Stimulated activated CD8-positive, alpha-beta memory T cell treated with anti-CD3 and anti-CD28 coated beads, Interleukin-4, amount 100 ng/mL, for 4 hours (primary cell): ENCODE measurements at places on chromosomes 4 and X.
A peak's percentile ranks its signal among the peaks of the same experiment; 100 is the strongest.

- DNase-seq, result no peak
Observed at GRCh38 chrX:132270699-132271098, 51.5 kb upstream of the RAP2C start.

DNA sequence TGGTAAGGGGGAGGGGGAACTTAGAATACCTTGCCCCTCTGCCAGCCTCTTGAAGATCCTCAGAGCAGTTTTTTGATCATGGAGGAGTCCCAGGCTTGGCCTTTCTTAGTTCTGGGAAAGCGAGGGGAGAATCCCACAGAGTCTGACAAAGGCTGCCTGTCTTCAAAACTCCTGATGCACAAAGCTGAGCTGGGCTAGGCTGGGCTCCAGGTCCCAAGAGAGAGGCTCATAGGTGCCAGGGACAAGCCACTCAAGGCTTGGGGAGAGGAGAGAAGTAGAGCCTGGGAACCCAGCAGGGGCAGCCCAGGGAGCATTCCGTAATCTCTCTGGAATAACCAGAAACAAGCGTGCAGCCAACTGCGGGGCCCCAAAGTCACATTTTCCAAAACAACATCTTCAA lies 37.0 kb upstream of the MTM1 start:
- no peak for DNase-seq

DNA sequence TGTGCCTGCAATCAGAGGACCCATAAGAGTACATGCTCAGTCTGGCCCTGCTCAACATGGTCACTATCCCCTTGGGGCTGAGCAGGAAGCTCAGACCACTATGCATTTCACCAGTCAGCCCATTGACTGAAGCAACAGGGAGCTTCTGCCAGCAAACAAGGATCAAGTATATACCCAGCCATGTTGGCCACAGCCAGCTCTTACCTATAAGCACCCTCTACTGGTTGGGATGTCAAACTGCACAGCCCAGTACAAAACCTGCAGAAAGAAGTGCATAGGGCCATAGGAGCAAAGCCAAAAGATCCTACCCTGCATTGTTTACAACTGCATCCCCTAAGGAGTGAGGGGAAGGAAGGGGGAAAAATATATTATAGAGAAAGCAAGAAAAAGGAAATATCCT lies 214.4 kb upstream of the CPEB2 start:
- DNase-seq, result no peak

DNA sequence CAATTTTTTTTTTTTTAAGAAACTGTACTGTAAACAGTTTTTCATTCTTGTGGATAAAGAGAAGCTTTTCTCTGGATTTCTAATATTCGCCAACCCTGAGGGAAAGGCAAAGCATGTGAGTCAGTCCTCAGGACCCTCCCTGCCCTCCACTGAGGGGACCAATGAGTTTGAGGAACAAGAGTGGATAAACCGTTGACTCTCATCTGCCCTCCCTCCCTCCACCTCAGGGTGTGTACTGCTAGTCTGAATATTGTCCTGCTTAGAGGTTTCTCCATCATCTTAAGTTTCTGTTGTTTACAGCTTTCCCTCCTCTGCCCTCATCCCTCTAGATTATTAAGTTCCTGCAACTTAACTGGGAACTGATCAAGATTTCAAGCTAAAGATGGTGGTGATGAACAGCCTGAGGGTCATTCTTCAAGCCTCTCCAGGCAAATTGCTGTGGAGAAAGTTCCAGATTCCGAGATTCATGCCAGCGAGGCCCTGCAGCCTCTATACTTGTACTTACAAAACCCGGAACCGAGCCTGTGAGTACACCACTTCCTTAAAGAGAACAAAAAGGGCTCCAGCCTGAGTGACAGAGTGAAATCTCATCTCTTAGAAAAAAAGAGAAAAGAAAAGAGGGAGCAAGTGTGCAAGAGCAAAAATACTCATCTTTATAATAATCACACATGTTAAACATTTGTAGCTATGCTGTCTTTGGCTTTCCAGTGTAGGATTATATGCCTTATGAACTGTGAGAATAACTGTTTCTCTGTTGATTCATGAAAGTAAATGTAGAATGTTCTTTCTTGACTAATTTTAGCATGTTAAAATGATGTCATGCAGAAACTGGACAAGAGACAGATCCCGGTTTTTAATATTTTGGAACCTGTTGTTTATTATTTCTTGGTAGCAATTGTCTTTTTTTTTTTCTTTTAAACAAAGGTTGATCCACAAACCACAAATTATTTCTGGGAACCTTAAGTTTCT lies 11.9 kb downstream of the CA5B start:
- no peak for DNase-seq

DNA sequence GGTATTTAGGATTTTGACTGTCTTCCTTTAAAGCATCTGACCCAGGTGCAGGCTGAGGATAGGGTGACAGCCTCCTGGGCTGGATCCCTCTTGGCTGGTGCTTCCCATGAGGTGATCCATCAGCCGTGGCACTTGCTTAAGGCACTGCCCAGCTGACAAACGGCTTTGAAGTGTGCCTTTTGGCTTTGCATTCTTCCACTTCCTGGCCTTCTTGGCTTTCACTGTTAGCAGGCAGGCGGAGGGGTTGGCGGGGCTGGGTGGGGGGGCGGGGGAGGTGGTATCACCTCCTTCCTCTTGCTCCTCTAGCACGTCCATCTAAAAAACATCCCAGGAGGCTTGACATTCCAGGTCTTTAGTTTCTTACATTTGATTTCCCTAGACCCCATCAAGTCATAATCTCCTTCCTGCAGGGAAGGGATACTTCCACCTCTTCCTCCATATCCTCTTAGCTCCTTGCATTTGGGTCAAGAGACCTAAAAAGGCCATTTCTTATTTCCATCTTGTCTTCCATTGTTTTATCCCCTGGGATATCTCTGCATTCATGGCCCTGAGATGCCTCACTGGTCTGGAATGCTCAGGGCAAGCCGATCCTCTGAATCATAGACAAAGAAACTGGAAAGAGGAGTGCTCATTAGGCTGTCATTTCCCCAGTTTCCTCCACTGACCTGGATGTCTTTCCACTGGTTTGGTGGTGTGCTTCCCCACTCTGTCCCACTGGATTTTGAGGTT lies 11.3 kb upstream of the APLN start:
- DNase-seq, result no peak

DNA sequence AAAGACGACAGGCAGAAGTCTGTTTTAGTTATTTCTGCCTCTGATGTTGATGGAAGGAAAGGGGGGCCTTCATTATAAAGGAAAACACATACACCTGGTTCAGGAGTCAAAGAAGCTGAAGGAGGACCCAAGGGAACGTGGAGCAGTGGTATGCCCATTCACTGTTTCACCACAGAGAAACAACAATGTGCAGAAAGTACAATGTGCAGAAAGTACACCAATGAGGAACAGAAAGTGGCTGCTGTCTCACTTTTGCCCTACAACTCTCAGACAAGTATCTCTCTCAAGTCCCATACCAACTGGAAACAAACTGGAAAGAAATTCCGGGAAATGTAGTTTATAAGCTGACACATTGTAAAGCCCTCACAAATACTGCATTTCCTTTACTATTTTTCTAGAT lies 564.5 kb downstream of the TRAM1L1 start:
- no peak for DNase-seq

GRCh38 chrX:132532097-132532496 lies 43.3 kb upstream of the MBNL3 start:
- no peak for DNase-seq

GRCh38 chr4:145176641-145177432 lies 3.6 kb downstream of the OTUD4 start:
- no peak for DNase-seq

DNA sequence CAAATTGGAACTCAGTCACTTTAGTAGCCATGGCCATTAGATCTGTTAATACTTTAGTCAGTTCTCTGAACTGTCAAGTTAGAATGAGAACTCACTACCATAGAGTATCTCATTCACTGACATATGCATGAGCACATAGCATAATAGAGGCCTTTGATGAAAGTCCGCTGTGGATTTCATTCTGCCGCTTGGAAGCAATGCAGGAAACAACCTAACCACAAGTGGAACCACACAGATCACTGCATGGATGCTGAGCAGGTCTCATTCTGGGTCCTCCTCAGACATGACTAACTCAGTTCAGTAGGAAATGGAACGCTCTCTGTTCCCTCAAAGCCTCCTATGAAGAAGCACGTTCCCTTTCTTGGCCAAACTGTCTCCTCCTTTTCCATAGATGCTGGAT lies 1624.8 kb upstream of the TENM3 start:
- DNase-seq, result no peak

DNA sequence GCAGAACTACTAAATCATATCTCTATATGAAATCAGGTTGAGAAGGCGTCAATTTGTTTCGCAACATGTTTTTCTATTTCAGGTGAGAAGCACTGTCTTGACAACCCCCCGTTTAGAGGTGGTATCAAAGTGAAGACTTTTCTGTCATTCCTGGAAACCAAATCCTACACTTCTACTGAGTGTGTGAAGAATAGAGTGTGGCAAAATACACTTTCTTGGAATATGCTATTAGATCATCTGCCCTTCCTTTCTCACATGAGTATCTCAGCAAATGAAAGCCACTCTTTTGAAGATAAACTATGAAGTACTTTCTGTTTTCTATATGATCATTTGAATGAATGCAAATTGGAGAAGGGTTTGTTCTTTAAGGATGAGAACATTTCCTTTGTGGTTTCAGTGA lies 174.0 kb upstream of the FMR1 start:
- no peak for DNase-seq

DNA sequence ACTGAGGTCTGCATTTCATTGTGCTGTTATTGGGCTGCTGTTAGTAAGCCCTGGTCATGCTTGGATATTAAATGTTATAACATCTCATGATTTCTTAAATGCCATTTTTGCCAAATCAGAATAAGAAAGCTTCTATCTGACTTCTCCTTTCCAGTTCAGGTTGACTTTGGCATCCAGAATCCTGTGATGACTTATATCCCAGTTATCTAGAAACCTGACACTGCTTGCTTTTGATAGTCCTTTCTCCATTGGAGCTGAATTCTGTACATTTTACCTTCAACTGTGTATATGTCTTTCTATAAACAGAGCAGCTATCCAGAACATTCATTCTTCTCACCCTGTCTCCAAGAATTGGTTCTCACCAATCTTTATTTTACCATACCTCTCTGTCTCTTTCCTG lies 257.7 kb upstream of the GNPDA2 start:
- no peak for DNase-seq

DNA sequence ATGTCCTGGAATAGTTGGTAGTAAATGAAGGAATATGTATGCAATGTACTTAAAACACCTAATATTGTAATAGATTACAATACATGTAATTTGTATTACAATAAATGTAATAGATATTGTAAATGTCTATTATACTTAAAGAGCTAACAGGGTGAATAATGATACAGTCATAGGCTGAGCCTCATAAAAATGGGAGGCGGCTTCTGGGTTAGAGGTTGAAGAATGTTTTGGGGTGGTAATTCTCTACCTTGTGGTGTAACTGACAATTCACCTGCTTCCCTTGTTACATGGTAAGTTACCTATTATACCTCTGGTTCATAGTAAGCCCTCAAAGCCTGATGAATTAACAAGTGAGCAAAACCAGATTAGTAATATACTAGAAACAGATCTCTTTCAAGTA lies 26.0 kb downstream of the ATP8A1 start:
- DNase-seq, result no peak

DNA sequence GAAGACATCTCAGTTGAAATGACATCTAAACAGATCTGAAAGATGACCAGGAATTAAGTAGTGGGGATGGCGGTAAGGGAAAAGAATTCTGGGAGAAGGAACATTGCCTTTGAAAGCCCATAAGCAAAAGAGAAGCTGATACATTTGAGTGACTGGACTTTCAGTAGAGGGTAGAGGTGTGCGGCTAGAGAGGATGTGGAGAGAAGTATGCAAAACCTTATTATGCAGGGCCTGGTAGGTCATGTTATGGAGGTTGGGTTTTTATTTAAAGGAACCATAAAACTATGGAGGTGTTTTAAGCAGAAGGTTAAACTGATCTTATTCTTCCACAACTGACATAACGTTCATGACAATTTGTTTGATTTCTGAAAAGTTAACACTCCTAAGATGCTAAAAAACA lies 36.3 kb downstream of the RPS6KA3 start:
- DNase-seq, result no peak

DNA sequence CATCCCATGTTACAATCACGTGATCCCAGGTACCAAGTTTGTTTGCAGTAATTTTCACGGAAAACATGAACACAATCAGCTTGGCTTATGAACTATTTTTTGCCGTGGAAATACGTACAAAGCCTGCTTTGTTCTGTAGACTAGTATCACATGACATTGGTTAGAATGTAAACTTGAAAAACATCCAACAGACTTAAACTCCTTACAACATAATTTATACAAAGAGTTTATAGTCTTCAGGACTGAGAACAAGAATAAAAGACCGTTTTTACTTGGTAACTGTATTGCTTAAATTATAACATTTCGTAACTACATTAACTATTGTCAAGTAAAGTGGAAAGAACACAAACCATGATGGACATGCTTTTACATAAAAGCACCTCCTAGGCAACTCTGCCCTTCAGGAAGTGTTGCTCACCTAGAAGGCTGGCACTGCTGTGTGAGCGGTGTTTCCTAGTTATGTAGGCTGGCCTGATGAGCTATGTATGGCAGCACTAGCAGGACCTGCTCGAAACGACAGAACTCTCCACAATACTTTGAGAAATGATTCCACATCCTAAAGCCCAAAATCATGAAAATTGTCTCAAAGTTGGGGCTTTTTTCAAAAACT lies 41.8 kb upstream of the WDR1 start:
- no peak for DNase-seq

GRCh38 chr4:100945789-100946188 lies 401.5 kb downstream of the PPP3CA start:
- no peak for DNase-seq

GRCh38 chr4:111957116-111957515 lies 188.1 kb upstream of the FAM241A start:
- DNase-seq, result no peak

GRCh38 chr4:38163216-38164006 lies 203.2 kb downstream of the PTTG2 start:
- no peak for DNase-seq

- peak; percentile 16 for DNase-seq
Observed at GRCh38 chr4:142404191-142404611, 441.9 kb downstream of the INPP4B start.

GRCh38 chr4:159946983-159947615 lies 844.2 kb downstream of the RAPGEF2 start:
- no peak for DNase-seq

DNA sequence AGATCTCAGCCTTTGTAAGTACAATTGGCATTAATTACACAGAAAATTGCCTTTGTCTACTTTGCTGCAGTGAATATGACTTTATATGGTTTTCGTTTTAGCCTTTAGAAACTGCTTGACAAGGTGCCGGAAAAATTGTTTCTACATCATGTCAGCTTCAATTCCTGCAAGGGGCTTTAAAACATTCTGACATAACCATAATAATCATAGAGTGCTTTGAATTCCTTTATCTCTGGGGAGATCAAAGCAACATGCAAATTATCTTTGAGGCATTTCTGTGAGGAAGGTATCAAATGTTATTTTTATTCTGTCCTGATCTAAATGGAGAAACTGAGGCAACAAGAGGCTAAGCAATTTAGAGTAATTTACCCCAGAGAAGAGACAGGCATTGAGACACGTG lies 57.8 kb downstream of the MMRN1 start:
- no peak for DNase-seq

GRCh38 chr4:65502131-65502701 lies 168.1 kb downstream of the EPHA5 start:
- no peak for DNase-seq

GRCh38 chr4:54879576-54879975 lies 221.8 kb downstream of the KIT start:
- no peak for DNase-seq

GRCh38 chr4:10079256-10079655 lies 37.3 kb downstream of the WDR1 start:
- DNase-seq, result no peak

- DNase-seq, result no peak
Observed at GRCh38 chrX:11257290-11257689, 35.9 kb upstream of the AMELX start.
